ENCODE measurements at places on chromosomes 2 and 18. TPM values are rescaled to one million over a fixed set of nuclear protein-coding genes. Genes with fewer than 3 reads are reported as not detected.

- no peaks in the 10 kb centered on the region for H3K27me3 ChIP-seq
- H3K27ac ChIP-seq, result peak overlapping the region; percentile 41
- peak; percentile 65 for DNase-seq
- H3K4me3 ChIP-seq, result no peak overlapping the region
- no peaks in the 10 kb centered on the region for H3K4me1 ChIP-seq
Observed at GRCh38 chr2:223465793-223466192, 136.4 kb downstream of the SCG2 start.

DNA sequence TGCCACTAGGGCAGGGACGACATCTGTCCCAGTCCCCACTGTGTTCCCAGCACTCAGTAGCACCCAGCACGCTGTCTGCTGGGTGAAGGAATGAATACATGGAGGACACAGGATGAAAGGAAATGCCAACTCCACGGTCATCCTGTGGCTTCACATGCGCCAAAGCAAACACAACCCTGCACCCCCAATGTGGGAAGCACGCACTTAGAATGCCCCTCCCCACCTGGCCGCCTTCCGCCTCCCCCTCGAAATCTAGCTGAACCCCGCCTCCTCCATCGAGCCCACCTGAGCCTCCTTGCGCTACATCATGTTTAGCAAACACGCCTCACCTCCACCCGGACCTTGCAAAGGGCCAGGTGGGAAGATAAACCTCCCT, 33.9 kb downstream of the ADCY3 start:
- no peaks in the 10 kb centered on the region for H3K36me3 ChIP-seq
- H3K27me3 ChIP-seq, result no peaks in the 10 kb centered on the region
- no peak overlapping the region for H3K27ac ChIP-seq
- DNase-seq, result no peak

Gene ERBB4
- total RNA-seq, result 8.9 TPM

GRCh38 chr2:111200333-111200881, 79.7 kb downstream of the BCL2L11 start:
- H3K36me3 ChIP-seq, result no peaks in the 10 kb centered on the region
- DNase-seq, result no peak
- H3K4me1 ChIP-seq, result no peaks in the 10 kb centered on the region
- no peak overlapping the region for H3K27ac ChIP-seq

Gene WDCP
- 5.9 TPM for total RNA-seq

GRCh38 chr2:85999061-85999831, 106.4 kb downstream of the POLR1A start:
- H3K36me3 ChIP-seq, result no peaks in the 10 kb centered on the region
- peaks cover 63% of the 10 kb centered on the region for H3K4me1 ChIP-seq
- peak overlapping the region; percentile 69 for H3K27ac ChIP-seq
- H3K4me3 ChIP-seq, result no peak overlapping the region
- no peak for DNase-seq
- no peaks in the 10 kb centered on the region for H3K27me3 ChIP-seq

- H3K4me1 ChIP-seq, result no peaks in the 10 kb centered on the region
- H3K36me3 ChIP-seq, result no peaks in the 10 kb centered on the region
- H3K4me3 ChIP-seq, result no peak overlapping the region
- H3K27ac ChIP-seq, result no peak overlapping the region
Observed at GRCh38 chr2:138493334-138493733, 8.2 kb upstream of the SPOPL start.

- peak; percentile 43 for DNase-seq
- H3K27ac ChIP-seq, result peak overlapping the region; percentile 62
- H3K4me1 ChIP-seq, result peaks cover 40% of the 10 kb centered on the region
- peaks cover 38% of the 10 kb centered on the region for H3K36me3 ChIP-seq
- H3K4me3 ChIP-seq, result no peak overlapping the region
- no peaks in the 10 kb centered on the region for H3K27me3 ChIP-seq
Observed at GRCh38 chr2:127514485-127514884, 11.8 kb downstream of the IWS1 start.

Gene DOK6
- 3.2 TPM for total RNA-seq

Gene AMER3
- not detected for total RNA-seq

Gene PMAIP1
- total RNA-seq, result 1.8 TPM

Gene SNTG2
- 2.8 TPM for total RNA-seq

Gene TMEM178A
- total RNA-seq, result 2.4 TPM

Gene PTCD3
- 179 TPM for total RNA-seq
